ENCODE measurements at places on chromosomes 4 and X.

GRCh38 chr4:786861-787300 lies 39.0 kb downstream of the CPLX1 start:
- DNase-seq: no peak

DNA sequence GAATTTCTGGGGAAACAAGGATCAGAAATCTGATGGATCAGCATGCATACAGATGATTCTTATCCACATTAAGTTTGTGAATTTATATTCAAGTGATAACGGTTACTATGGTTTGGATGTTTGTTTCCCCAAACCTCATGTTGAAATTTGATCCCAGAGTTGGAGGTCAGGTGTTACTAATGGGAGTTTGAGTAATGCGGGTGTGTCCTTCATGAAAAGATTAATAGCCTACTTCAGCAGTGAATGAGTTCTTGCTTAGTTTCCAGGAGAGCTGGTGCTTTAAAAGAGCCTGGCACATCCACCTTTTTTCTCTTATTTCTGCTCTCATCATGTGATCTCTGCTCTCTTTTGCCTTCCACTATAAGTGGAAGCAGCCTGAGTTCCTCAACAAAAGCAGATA lies 712.4 kb downstream of the IL1RAPL1 start:
- no peak for DNase-seq

GRCh38 chrX:26109142-26109541 lies 29.0 kb upstream of the MAGEB18 start:
- DNase-seq: no peak

- no peak for DNase-seq
Measured at GRCh38 chr4:164894702-164895101, 17.7 kb downstream of the APELA start.

GRCh38 chr4:168736860-168737805 lies 240.3 kb downstream of the PALLD start:
- peak; percentile 78 for DNase-seq

GRCh38 chr4:61335241-61335763 lies 135.2 kb downstream of the ADGRL3 start:
- no peak for DNase-seq

- DNase-seq: peak; percentile 13
Measured at GRCh38 chr4:159210975-159211374, 108.1 kb downstream of the RAPGEF2 start.

- no peak for DNase-seq
Measured at GRCh38 chrX:56268888-56269287, 36.7 kb downstream of the KLF8 start.

- DNase-seq: no peak
Measured at GRCh38 chr4:169210504-169211118, 60.1 kb downstream of the SH3RF1 start.

DNA sequence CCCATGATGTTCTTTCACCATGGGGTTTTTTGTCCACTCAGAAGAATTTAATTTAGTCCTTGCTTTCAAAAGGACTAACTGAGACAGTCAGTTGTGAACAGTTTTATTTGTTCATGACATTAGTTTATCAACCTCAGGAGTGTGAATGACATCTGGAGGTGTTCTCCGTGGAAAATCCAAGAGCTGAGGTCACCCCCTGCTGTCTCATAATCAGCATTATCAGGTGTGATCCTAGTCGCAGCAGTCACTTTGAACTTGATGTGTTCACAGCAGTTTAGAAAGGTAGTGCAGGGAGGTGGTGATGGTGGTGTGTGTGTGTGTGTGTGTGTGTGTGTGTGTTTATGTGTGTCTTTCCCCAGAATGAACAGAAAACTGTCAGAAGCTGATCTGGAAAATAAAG lies 1760.8 kb upstream of the PCDH10 start:
- no peak for DNase-seq

DNA sequence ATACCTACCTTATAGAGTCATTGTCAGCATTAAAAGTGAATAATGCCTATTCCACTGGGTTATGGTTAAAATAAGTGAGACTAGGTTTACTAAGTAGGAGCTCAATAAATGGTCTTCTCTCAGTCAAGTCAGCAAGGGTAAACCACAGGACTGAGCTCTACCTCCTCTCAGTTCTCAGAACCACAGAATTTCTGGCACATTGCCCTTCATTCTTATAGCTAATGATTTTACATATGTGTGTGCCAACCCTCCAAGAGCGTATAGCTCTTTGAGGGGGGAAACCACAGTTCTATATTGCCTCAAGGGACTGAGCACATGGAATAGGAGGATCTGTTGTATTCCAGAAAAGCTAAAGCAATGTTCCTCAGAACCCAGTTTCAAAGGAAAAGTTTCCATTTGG lies 124.8 kb downstream of the ATG4A start:
- DNase-seq: no peak

GRCh38 chr4:26331380-26331950 lies 10.7 kb downstream of the RBPJ start:
- DNase-seq: no peak

GRCh38 chr4:53183754-53184153 lies 182.1 kb downstream of the SCFD2 start:
- DNase-seq: peak; percentile 50

DNA sequence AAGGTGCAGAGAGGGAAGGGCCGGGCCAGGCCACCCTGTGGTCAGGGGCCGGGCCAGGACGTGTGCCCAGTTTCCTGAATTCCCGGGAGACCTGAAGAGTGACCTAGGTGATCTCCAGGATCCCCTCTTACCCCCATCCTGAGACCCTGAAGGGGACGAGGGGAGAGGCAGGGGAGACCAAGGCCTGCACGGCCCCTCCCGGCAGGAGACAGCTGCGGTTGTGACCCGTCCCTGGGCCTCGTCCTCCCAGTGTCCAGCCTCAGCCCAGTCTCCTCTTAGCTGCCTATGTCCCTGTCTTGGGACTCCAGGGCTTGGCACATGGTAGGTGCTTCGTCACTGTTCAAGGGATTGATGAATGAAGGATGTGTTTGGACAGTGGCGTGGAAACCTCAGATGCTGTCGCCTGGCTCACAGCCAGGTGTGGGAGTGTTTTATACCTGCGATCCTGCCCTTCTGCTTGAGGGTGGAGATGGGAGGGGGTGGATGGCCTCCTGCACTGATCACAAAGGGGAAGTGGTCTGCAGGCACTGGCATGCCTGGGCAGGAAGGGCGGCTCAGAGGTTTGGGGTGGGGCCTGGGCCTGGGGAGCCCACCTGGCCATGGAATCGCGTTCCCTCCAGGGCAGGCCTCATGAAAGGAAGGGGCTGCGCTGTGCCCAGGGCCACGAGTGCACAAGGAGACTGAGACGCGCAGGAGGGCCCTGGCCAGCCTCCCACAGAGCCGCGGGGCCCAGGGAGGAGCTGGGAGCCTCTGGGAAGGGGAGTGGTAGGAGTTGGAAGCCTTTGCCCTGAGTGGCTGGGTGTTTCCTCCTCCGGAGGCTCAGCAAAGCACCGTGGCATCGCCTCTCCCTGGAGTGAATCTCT lies 6.9 kb downstream of the SH3TC1 start:
- DNase-seq: no peak

All from lung (tissue), 17 donors.